ENCODE measurements at places on chromosomes 5 and 9.

- no peak for DNase-seq
Observed at GRCh38 chr9:20636888-20637440, 14.7 kb upstream of the MLLT3 start.

DNA sequence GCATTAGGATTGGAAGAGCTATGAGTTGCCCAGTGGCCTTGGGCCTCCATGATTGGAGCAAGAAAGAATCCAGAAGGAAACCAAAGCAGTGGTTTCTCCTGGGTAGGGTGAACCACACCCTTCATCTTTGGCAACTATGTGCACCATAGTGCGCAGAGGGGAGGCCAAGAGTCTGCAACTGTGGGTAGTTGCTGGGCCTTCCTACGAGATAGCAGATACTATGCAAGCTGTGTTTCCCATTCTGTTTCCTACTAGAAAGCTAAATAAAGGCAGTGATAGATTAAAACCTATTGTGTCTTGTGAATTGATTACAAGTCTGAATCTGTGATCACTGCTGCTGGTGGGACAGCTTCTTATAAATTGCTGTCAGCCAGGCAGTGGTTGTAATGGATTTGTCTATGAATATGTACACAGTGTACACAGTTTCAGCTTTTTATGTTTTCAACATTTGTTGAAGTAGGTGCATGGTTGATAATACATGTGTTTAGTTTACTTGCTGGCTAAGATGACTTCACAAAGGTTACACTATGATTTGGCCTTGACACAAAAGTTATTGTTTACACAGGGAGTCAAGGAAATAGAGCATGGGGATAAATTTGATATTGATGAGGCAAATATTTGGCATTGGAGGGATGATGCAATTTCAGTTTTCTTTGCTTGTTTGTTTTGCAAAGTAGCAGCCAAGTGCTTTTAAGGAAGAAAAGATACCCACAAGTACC lies 23.7 kb upstream of the PDE8B start:
- no peak for DNase-seq

- no peak for DNase-seq
Observed at GRCh38 chr9:89742660-89743059, 137.8 kb downstream of the GADD45G start.

DNA sequence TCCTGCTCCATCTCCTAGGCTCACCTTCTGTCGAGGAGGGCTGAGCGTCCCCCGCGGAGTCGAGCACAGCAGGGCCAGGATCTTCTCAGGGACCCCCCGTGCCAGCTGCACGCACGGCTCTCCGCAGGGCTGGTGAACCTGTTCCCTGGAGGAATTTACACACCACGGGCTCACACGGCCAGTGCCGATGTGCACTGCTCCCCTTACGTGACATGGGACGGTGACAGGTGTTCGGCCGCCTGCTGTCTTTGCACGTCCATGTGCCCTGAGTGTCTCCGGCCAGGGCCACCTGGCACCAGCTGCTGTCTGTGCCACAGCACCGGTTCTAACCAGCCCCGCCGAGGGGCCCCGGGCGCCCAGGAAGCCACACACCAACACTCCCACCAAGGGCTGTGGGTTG lies 8.7 kb upstream of the AGPAT2 start:
- no peak for DNase-seq

DNA sequence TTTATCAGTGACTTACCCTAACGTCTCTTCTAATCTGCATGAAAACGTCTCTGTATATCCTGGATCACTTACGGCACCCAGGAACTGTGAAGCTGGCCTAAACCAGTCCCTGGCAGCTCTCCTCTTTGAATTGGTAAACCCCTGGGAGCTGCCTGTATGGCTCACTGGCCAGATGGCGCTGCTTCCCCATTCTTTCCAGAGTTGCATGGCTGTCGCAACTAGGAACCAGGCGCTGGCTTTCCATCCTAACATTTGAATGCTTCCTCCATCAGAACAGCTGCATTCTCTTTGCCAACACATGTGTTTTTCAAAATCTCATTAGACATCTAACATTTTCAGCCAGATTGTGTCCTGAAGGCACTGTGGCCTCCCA lies 8.0 kb upstream of the PCA3 start:
- no peak for DNase-seq

DNA sequence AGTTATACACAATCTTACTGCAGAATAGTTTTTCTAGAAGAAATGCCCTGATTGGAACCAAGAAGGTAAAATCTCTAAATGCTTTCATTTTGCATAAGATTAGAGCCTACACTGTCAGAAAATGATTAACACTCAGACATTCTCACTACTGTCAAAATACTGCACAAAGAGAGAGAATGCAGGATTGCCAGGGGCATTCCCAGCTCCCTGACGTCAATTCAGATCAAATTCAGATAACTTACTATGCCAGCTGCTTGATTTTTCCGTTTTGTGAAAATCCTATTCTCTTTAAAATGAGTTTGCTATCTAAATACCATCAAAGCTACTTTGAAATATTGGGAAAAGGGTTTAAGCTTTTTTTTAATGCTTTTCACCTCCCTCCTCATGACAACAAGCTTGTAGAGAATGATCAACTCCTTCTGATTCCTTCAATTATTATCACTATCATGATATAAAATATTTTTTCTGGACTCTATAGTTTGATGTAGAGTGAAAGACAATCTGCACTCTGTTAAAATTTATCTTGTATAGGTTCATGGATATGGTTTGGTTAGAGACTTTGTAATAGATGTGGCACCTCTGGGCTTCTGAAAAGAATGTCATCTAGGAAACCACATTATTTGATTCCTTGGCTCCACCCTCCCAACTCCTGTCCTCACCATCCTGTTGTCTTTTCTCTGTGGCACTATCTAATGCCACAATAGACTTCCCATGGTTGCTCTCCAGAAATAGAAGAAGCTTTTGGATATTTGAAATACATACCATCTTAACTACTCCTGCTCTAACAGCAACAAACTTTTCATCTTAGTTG lies 407.7 kb downstream of the PDE4D start:
- no peak for DNase-seq

DNA sequence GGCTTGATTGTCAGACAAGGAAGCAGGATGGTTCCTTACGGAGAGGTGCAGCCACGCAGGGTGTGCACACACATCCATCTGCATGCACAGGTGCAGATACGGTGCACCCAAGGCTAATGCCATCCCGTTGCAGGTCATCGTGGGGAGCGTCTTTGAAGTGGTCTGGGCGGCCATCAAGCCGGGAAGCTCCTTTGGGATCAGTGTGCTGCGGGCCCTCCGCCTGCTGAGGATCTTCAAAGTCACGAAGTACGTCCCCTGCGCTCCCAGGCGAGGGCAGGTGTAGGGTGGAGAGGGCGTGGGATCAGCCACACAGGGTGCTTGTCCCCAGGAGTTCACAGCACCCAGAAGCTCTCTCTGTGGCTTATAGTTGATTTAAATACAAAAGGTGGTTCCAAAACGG lies 106.4 kb downstream of the CACNA1B start:
- no peak for DNase-seq

DNA sequence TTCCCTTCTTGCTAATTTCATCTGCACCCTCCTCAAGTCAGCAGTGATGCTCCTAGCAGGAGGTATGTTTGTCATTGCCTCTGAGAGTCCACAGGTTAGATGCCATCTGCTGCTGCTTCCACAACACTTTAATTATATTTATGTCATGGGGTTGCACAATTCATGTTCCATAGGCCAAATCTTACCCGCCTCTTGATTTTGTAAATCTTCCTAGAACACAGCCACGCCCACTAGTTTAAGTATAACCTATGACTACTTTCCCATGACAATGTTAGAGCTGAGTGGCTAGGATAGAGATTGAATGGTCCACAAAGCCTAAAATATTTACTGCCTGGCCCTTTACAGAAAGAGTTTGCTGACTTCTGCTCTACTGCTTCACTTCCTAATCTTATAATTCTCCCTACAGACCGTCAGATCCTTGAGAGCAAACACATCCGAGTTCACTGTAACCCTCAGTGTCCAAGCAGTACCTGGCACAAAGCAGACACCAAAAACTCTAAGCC lies 21.1 kb downstream of the LIFR start:
- no peak for DNase-seq

- DNase-seq: no peak
Observed at GRCh38 chr9:108536836-108537601, 318.8 kb downstream of the ACTL7B start.
